ENCODE measurements at places on chromosomes 2 and 18.

DNA sequence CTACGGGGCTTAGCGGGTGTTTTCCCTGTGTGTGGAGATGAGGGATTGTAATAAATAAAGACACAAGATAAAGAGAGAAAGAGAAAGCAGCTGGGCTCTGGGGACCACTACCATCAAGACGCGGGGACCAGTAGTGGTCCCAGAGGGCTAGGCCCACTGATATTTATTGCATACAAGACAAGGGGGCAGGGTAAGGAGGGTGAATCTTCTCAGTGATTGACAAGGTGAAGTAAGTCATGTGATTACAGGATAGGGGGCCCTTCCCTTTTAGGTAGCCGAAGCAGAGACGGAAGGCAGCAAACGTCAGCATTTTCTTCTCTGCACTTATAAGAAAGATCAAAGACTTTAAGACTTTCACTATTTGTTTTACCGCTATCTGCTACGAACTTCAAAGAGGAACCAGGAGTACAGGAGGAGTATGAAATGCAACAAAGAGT, 4.5 kb upstream of the GAL3ST2 start:
- ATAC-seq = no peak

DNA sequence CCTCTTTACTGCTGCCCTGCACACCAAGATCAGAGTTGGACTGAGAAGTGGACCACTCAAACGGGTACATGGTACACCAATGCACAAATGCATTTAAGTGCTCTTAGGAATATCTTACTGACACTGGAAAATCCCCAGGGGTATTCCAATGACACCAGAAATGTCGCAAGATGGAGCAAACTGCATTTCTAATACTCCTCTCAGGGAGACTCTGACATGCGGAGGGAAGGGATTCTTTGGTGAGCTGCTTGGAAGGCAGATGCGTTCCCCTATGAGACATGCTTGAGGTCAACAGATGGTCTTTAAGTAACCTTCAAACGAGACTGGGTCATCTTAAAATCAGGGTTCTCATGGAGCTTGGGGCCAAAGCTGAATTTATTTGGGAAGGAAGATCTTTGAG, 521.8 kb upstream of the TCF4 start:
- no peak for ATAC-seq

DNA sequence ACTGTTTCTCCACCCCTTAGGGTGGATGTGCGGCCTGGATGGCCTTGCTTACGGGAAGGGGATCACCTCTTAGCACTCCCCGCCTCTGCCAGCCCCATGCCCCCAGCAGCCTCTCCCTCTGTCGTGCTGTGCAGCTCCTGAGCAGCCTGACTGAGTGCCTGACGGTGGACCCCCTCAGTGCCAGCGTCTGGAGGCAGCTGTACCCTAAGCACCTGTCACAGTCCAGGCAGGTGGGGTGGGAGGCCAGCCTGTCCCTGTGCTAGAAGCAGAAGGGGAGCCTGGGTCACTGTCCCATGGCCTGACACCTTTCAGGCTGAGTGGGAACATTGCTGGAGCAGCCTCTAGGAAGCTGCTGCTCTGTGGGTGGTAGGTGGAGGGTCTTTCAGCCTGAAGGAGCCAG, 5.2 kb downstream of the TMEM214 start:
- ATAC-seq = no peak

GRCh38 chr2:108029496-108029895, 43.2 kb downstream of the SLC5A7 start:
- ATAC-seq = no peak

GRCh38 chr2:64459575-64459974, 5.6 kb downstream of the LGALSL start:
- ATAC-seq = no peak

DNA sequence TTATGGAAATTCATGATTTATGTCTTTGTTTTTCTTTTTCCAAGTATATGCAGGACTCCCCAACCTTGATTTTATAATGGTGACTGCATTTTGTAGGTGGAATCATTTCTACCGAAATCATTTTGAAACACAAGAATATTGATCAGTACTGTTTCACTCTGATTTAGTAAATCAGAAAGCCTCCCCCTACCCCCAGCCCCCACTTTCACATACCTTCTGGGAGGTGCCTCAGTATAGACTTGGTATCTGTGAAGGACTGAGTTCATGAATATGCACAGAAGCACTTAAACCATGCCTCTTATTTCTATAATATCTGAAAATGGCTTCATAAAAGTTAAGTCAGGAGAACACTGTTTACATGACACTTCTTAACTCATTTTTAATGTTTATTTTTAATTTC, 147.7 kb downstream of the AGPS start:
- no peak for ATAC-seq

DNA sequence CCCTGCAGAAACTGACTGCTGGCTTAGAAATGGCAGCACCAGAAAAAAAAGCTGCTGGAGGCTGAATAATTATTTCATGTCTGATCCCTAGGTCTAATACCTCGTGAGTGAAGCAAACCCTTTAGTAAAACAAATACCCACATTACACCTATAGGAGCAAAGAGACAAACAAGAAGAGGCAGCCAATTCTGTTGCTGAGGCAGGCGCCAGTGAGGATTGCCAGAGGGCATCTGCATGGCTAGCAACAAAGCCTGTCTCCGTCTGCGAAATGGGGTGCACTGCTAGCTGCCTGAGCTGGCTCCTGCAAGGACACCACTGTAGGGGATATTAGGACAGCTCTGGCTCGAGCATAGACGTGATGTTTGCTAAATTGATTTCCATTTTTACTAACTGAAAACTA, 509.7 kb downstream of the TDRD15 start:
- no peak for ATAC-seq

DNA sequence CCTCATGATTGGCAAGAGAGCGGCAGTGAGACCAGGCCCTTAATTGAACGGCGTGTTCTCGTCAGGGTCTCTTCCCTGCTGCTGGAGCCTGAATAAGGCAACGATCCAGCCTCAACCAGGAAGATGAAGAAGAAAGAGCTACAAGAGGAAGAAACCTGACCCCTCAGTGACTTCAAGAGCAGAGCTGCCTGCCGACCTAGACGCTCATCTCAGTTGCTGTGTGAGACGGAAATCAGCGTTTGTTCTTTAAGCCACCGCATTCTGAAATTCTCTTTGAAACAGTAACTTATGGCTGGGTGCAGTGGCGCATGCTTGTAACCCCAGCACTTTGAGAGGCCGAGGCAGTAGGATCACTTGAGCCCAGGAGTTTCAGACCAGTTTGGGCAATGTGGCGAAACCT, 29.6 kb upstream of the KCNG3 start:
- ATAC-seq = no peak

DNA sequence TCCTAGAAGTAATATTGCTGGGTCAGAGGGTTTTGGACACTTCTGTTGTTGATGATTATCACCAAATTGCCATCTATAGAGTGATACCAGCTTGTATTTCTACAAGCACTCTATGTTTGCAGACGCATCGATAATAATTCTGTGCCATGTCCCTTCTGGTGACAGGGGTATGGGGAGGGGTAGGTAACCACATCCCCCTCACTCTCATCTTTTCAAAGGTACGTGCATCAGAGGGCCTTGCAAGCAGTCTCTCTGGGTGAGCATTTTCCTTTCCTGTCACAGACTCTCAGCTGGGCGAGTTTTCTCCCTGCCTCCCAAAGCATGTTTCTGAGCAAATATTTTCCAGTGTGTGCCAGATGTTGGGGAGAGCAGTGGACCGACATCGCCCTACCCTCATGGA, 98.0 kb downstream of the SMAD7 start:
- no peak for ATAC-seq

GRCh38 chr18:48941672-48942071, 9.1 kb downstream of the SMAD7 start:
- ATAC-seq = no peak

GRCh38 chr18:78699499-78699898, 280.1 kb upstream of the SALL3 start:
- no peak for ATAC-seq

GRCh38 chr2:128557831-128558241, 239.2 kb upstream of the HS6ST1 start:
- no peak for ATAC-seq

- peak; percentile 53 for ATAC-seq
Observed at GRCh38 chr2:203894262-203894661, 26.7 kb downstream of the CTLA4 start.

DNA sequence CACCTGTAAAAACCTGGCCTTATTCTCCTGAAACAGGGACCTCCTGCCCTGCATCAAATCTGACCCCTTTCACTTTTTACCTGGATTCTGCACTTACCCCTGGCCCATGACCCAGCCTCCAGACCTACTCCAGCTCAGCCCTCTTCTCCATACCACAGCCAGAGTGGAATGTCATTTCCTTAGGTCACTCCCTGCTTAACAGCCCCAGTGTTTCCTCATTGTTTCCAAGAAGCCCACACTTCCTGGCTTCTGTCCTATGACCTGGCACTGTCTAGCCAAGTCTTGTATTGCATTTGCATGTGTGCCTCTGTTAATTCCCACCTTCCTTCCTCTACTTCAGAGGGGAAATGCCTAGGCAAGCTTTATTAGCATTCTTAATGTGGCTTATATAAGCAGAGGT, 51.4 kb upstream of the TRIB2 start:
- ATAC-seq = no peak

DNA sequence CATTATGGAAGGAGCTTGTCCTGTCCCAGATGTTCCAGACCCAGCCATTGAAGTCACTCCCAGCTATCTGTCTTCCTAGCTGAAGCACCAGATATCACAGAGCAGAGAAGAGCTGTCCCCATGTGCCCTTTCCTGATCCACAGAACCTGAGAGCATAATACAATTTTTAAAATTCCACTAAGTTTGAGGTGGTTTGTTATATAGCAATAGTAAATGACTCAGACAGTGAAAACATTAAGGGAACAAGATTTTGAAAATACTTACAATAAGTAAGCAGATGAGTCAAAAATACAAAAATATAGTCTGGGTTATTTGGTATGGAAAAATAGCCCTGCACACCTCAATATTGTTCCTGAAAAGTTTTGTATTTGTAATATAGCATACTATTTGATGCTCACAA, 85.8 kb upstream of the GLS start:
- ATAC-seq = no peak

DNA sequence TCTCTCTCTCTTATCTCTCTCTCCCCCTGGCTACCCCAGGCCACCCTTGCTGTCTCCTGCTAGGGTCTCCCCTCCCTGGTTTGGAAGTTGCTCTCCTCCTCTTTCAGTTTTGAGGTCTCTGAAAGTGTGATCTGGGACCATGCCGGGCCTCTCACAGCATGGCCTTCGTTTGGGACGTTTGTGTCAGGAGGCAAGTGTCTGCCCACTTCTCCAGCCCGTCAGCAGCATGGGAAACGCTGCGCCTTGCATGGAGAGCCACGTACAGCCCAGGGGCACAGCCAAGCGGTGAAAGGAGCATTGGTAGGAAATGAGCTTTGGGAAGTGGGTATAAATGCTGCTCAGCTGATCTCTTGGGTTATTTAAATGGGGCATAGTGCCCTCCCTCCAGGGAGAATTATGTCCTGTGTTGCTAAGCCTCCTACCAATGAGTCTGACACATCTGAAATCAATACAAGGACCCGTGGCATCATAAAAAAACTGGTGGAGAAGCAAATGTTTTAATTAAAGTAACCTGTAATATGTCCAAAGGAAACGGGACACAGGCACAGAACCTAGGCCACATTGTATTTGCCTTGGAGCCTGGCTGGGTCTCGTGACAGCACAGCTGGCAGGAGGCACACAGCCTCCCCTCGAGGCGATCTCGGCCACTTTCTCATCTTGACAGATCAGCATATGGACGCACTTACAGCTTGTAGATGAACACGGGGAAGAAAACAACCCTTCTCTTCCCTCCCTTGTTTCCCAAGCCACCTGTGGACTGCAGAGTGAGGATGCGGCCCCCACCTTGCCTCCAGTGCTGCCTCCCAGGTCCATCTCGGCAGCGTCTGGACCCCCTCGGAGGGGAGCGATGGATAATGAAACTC, 72.7 kb downstream of the SH3RF3 start:
- ATAC-seq = no peak

GRCh38 chr2:160200921-160201320, 849 bp upstream of the ITGB6 start:
- no peak for ATAC-seq

GRCh38 chr18:55249550-55249949, 290.3 kb upstream of the CCDC68 start:
- peak; percentile 80 for ATAC-seq

DNA sequence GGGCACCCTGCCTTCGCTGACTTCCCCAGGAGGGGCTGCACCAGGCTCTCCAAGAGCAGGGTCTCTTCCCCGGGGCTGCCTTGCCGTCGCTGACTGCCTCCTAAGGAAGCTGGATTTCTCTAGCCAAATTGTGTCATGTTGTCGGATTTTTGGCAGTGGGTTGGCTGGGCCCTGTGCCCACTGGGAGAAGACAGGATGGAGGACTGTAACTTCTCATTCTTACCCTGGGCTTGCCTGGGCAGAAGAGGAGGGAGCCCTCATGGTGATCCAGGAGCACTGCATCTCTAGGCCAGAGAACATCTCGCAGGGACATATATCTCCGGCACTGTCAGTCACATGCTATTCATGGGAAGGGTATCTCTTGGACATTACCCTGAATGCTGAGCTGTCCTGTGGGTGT, 6.3 kb downstream of the MYO7B start:
- ATAC-seq = no peak

- ATAC-seq = no peak
Observed at GRCh38 chr18:57585855-57586250, 649 bp downstream of the FECH start.

DNA sequence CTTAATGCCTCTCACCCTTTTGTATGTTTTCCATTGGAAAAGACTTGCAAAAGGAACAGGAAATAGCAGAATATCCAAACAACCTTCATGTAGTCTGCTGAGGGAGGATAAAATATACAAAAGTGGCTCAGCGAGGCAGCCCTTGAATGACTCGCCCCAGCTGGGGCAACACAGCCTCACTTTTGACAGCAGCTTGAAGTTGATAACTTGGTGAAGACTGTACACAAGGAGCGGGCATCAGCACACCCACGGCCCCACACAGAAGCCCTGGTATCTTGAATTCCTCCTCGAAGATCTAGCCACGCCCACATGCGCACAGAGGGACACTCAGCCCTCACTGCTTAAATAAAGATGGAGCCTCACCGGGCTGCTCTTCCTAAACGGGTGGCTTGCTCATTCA, 161.0 kb downstream of the IRS1 start:
- ATAC-seq = peak; percentile 25

- no peak for ATAC-seq
Observed at GRCh38 chr2:41020358-41020757, 568.5 kb upstream of the SLC8A1 start.

GRCh38 chr18:9914584-9915290, 921 bp downstream of the VAPA start:
- ATAC-seq = peak; percentile 63

DNA sequence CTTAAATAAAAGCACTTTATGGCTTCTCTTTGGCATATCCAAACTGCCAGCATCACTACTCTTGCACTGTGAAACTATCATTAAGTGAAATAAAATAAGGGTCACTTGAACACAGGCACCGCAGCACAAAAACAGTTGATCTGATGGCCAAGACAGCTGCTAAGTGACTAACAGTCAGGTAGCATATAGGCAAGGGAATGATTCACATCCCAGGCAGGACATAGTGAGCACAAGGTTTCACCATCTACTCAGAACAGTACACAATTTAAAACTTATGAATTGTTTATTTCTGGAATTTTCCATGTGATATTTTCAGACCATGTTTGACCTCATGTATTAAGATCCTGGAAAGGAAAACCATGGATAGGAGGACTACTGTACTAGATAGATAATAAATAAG, 214.2 kb downstream of the MREG start:
- no peak for ATAC-seq
